Activated CD4-positive, alpha-beta memory T cell treated with anti-CD3 and anti-CD28 coated beads, Interleukin-2, amount 10 ng/mL, durations not matched to agents 7 days and 5 days (primary cell): ENCODE measurements at places on chromosomes 11 and 22. TPM values are rescaled to one million over a fixed set of nuclear protein-coding genes. Genes with fewer than 3 reads are reported as not detected.

The F2 gene
- not detected for total RNA-seq

- DNase-seq, result no peak
These were observed 49.0 kb upstream of the SERPIND1 start for GRCh38 chr22:20724676-20725454.

DNA sequence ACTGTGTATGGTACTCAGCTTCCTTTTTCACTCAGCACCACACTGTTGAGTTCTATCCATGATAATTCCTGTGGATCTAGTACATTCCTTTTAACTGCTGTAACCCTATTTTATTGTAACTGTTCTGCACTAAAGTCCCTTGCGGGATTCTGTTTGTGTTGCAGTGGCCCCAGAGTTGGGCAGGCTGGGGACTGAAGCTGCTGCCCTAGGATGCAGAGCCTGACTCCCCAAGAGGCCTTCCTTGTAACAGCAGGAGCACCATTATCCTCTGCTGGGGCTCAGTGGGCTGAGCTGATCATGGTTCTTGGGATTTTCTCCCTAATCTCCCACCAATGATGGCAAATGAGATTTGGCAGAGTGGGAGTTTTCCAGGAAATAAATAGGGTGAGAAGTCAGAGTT lies 77.7 kb downstream of the CABIN1 start:
- no peak for DNase-seq

DNA sequence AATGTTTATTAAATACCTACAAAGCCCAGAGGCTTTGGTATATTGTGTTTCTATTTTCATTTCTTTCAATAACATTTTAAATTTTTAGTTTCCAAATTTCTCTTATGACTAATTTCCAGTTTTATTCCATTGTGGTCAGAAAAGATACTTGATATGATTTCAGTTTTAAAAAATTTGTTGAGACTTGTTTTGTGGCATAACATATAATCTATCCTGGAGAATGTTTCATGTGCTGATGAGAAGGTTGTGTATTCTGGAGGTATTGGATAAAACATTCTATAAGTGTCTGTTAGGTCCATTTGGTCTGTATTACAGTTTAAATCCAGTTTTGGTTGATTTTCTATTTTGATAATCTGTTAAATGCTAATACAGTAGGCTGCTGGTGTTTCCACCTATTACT lies 9.8 kb upstream of the RAG1 start:
- DNase-seq, result no peak

- DNase-seq, result no peak
These were observed 156.4 kb upstream of the TBCEL start for GRCh38 chr11:120867531-120867930.

GRCh38 chr11:12979928-12980689 lies 29.0 kb upstream of the RASSF10 start:
- no peak for DNase-seq

The DDI1 gene
- total RNA-seq, result not detected

The MED15 gene
- total RNA-seq, result 168 TPM

DNA sequence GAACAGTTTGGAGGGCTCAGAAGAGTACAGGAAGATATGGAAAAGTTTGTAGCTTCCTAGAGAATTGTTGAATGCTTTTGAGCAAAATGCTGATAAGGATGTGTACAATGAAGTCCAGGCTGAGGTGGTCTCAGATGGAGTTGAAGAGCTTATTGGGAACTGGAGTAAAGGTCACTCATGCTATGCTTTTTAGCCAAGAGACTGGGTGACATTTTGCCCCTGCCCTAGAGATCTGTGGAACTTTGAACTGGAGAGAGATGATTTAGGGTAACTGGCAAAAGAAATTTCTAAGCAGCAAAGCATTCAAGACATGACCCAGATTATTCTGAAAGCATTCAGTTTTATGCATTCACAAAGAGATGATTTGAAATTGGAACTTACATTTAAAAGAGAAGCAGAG lies 27.9 kb upstream of the CABP2 start:
- DNase-seq, result no peak

DNA sequence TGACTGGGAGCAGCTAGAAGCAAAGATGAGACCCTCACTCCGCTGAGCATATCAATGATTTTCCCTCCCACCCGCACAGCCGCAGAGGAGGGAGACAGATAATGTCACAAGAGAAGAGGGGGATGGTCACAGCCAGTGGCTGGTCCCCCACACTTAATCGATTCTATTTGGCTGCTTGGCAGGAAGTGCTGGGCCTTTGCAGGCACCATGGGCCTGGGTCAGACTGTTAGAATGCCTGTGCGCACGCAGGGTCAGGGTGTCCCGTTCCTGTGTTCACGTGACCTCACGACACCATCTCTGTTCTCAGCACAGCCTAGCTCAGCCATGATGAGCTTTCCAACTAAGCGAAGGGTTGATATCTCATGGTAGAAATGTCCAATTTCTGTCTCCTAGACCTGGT lies 107.0 kb downstream of the MYO18B start:
- DNase-seq, result no peak

DNA sequence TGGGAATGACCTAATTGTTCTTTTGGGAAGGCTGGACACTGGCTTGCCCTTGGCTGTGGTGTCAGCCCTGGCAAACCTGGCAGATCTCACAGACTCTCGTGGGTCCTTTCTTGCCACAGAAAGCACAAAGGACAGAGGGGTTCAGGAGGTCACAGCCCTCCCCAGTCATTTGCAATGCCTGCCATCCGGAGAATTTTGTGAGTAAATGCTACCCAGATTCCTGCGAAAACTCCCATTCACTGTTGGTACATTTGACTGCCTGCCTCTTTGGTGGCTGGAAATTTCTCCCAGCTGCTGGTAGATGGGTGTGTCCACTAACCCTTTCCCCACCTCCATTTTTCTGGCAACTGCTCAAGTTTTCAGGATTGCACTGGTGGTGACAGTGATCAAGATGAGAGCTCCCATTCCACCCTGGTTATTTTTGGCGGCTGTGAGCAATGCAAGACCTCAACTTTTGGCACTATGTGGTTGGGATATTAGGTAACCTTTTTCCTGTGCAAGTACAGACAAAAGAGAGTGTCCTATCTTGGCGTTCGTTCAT lies 155.7 kb downstream of the NAV2 start:
- DNase-seq, result no peak

GRCh38 chr11:125235071-125235471 lies 70.5 kb downstream of the PKNOX2 start:
- DNase-seq, result no peak

GRCh38 chr11:107427569-107428180 lies 29.9 kb downstream of the CWF19L2 start:
- no peak for DNase-seq
